ENCODE measurements at places on chromosomes 13 and 19.
A peak's percentile ranks its signal among the peaks of the same experiment; 100 is the strongest.

- DNase-seq, result peak; percentile 80
Observed at GRCh38 chr13:52162279-52163101, 3.1 kb upstream of the NEK3 start.

DNA sequence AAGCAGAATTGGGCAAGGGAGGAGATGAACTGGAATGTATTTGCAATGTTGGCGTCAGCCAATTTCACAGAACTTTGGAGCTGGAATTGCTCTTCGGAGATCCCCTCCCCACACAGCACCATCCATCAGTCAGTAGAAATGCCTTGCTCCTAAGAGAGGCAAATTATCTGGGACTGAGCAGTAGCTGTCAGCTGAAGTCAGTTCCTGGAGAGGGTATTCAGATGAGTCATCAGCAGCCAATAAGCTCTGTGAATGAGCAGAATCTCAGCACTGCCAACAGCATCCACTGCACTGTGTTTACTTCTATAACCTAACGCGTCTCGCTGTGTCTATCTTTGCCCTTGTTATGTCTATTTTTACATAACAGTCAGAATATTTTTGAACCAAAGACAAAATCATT, 213.7 kb downstream of the SLITRK5 start:
- DNase-seq, result no peak

- peak; percentile 48 for DNase-seq
Observed at GRCh38 chr19:49809160-49809940, 3.7 kb downstream of the FUZ start.

- no peak for DNase-seq
Observed at GRCh38 chr19:8210421-8211101, 1.4 kb downstream of the CERS4 start.

GRCh38 chr19:8004723-8005513, 523 bp downstream of the ELAVL1 start:
- DNase-seq, result peak; percentile 26

GRCh38 chr19:45713141-45713540, 17.6 kb downstream of the FBXO46 start:
- no peak for DNase-seq

DNA sequence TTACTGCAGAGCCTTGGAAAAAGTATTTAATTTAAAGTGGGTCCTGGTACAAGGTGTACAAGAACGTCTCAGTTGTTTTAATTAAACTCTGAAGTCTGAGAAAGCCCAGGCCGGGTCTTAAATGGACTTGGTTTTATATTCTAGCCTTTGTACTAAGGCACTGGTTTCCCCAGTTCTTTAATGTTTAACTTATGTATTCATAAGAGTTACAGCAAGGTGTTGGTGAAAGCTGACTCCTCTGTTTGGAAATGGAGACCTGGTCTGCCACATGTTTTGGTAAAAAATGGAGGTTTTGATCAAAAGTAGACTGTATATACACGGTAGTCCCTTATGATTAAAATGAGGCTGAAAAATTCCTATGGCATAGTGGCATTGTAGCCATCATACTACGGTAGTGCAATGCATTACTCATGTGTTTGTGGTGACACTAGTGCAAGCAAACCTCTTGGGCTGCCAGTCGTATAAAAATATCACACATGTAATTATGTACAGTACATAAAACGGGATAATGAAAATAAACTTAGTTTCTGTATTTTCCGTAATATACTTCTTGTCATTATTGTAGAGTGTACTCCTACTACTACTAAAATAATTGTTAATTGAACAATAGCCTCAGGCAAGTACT, 883.4 kb upstream of the SPRY2 start:
- DNase-seq, result no peak

- DNase-seq, result no peak
Observed at GRCh38 chr13:113545931-113546516, 38.5 kb upstream of the TFDP1 start.

DNA sequence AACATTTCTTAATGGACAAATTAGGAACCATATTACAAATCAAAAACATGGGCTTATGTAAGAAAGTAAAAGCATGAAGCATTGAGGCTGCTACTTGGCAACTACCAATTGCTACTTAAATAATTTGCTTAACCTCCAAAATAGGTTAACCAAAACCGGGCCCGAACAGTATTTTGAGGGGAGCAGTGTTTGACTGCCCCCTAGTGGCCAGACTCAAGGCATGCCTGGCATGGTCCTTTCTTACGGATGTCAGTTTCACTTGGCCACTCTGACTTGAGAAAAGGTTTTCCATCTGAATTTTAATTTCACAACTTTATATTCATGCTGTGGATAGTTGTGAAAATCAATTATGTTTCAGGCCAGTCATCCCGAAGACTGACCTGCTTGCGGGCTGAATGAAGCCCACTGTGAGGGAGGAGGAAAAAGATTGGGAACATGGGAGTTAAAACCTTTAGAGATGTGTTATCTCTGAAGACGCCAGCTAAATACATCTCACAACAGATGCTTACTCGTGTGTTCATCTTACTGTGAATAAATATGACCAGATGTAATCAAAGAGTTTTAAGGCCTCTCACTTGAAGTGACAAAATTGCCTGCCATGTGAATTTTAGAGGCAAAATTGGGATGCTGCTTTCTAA, 2.9 kb downstream of the RXFP2 start:
- DNase-seq, result peak; percentile 74

DNA sequence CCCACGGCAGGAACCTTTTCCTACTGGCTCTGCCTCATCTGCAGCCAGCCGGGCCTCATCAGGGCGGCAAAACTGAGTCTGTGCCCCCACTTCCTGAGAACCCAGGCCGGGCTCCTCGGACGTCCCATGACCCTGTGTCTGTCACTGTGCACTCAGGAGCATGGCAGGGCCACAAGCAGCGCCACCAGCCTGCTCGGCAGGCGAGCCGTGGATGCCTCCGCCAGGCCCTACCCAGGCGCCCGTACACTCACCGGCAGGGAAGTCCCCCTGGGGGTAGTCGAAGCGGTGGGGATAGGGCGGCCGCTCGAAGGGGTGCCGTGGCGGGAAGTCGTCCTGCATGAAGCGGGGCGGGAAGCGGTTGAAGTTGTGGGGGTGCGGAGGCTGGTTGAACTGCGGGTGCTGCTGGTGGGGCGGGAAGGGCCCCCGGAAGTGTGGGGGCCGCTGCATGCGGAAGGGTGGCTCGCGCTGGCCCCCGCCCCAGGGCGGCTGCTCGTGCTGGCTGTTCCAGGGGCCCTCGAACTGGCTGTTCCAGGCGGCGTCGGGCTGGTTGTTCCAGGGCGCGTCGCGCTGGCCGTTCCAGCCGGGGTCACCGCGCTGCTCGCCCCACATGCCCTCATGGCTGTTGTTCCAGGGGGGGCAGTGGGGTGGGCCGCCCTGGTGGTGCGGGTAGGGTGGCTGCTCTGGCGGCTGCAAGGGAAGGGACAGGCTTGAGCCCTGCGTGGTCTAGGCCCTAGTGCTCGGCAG, 17.1 kb downstream of the CHERP start:
- DNase-seq, result no peak

DNA sequence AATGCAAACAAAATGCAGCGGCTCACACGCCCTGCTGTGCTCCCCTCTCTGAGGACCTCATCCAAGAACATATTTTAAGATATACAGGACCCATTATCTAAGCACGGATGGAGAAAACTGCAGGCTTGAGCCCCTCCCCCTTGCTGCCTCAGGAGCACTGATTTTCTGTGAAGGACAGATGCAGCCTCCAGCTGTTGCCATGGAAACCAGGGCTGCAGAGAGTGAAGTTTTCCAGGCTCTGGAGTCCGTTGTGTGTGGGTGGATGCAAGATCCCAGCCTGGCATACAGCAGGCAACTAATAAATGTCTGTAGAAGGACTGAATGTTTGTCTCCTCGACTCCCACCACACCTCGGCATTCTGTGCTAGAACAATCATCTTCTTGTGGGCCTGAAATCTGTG, 105.6 kb upstream of the PEG3 start:
- no peak for DNase-seq

DNA sequence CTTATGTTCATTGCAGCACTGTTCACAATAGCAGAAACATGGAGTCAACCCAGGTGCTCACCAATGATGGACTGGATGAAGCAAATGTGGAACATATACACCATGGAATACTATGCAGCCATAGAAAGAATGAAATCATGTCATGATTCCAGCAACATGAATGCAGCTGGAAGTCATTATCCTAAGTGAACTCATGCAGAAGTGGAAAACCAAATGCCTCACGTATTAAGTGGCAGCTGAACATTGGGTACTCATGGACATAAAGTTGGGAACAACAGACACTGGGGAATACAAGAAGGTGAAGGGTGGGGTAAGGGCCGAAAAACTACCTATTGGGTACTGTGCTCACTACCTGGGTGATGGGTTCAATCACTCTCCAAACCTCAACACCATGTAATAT, 915.9 kb downstream of the UQCRFS1 start:
- peak; percentile 73 for DNase-seq

- peak; percentile 45 for DNase-seq
Observed at GRCh38 chr13:40639221-40639681, 27.2 kb downstream of the FOXO1 start.

DNA sequence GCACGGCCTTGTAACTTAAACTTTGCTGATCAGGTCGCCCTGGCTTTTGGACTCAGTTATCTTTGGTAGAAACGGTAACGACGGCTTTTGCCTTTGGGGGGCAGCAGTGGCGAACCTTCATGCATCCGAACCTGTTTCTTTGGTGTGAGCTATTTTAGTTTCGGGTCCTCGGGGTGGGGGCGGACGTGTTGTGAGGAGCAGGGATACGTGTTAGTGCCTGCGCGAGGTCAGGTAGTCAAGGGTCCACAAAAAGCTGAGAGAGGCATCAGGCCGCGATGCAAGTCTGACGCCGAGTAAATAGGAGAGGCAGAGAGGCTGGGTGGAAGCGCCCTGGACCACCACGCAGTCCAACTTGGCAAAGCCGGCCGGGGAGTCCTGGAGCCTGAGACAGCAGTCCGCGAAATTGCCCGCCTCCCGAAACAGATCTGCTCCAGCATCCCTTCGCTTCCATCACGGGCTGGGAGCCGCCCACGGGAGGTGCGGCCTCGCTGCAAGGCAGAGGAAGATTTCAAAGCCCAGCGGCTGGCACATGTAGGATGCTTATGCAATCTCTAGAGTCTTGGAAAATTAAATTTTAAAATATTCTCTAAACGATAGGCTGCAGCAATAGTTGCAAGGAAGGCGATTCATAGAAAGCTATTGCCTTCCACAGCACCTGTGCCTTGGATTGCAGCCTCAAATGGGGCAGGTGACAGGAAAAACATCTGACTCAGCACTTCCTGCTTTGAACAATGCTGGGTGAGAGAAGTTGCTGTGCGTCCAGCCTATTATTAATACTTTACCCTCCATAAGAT, 4.6 kb upstream of the TPP2 start:
- DNase-seq, result peak; percentile 66

GRCh38 chr13:62130062-62130970, 714.7 kb upstream of the PCDH20 start:
- no peak for DNase-seq

- peak; percentile 28 for DNase-seq
Observed at GRCh38 chr19:42175952-42176648, 41.4 kb downstream of the DEDD2 start.

DNA sequence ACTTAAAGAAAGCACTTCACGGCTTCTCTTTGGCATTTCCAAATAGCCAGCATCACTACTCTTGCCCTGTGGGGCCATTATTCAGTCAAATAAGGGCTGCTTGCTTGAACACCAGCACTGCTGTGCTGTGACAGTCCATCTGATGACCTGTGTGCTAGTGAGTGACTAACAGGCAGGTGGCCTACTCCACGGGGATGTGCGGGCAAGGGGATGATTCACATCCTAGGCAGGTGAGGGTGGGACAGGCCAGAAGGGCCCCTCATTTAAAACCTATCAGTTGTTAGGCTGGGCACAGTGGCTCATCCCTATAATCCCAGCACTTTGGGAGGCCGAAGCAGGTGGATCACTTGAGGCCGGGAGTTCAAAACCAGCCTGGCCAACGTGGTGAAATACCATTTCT, 8.2 kb downstream of the CCNE1 start:
- DNase-seq, result no peak

DNA sequence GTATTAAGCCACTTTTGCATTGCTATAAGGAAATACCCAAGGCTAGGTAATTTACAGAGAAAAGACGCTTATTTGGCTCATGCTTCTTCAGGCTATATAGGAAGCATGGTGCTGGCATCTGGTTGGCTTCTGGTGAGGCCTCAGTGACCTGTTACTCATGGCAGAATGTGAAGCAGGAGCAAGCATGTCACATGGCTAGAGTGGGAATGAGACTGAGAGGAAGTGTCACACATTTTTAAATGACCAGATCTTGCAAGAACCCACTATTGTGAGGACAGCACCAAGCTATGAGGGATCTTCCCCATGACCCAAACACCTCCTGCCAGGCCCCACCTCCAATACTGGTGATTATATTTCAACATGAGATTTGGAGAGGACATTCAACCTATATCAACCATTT, 25.7 kb upstream of the IGFL4 start:
- peak; percentile 46 for DNase-seq

DNA sequence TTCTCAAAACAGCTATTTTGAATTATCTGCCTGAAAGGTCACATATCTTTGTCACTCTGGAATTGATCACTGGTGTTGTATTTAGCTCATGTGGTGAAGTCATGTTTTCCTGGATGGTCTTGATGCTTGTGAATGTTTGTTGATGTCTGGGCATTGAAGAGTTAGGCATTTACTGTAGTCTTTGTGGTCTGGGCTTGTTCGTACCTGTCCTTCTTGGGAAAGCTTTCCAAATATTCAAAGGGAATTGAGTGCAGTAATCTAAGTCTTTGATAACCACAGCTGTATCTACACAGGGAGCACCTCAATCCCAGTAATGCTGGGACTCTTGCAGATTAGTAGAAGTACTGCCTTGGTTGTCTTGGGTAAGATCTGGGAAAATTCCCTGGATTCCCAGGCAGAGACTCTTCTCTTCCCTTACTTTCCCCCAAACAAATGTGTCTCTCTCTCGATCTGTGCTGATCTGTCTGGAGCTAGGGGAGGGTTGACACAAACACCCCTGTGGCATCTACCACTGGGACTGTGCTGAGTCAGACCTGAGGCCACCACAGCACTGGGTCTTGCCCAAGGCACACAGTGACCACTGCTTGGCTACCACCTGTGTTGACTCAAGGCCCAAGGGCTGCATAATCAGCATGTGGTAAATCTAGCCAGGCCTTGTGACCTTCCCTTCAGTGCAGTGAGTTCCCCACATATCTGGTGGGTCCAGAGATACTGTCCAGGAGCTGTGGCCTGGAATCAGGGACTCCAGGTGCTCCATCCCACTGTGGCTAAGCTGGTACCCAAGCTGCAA, 5.5 kb upstream of the CYP4F3 start:
- no peak for DNase-seq

GRCh38 chr13:24672141-24673132, 7.8 kb upstream of the ATP12A start:
- no peak for DNase-seq

- peak; percentile 73 for DNase-seq
Observed at GRCh38 chr19:4831304-4831978, at the start of gene TICAM1. Gene TICAM1 (minus strand): TSS chr19:4831712. CDS start chr19:4818377, 13,335 bp downstream.

DNA sequence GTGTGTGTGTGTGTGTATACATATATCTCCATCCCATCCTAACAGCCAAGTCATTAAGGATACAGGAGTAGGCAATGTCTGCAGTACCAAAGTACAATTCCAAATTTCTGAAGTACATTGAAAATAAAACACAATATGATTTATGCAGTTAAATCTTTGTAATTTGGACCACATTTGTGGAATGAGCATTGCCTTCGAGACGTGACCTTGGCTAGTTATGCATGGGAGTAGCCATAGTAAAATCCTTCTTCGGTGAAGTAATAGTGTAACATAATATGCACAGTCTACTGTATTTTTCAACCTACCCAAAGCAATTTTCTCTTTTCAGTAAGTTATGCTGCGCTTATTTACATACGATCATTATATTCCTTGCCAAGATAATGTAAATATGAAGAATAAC, 665.7 kb upstream of the GPC6 start:
- no peak for DNase-seq
